Stimulated activated CD8-positive, alpha-beta memory T cell treated with anti-CD3 and anti-CD28 coated beads, Interleukin-15, amount 100 ng/mL, for 24 hours (primary cell): ENCODE measurements at places on chromosomes 1 and 21.

DNA sequence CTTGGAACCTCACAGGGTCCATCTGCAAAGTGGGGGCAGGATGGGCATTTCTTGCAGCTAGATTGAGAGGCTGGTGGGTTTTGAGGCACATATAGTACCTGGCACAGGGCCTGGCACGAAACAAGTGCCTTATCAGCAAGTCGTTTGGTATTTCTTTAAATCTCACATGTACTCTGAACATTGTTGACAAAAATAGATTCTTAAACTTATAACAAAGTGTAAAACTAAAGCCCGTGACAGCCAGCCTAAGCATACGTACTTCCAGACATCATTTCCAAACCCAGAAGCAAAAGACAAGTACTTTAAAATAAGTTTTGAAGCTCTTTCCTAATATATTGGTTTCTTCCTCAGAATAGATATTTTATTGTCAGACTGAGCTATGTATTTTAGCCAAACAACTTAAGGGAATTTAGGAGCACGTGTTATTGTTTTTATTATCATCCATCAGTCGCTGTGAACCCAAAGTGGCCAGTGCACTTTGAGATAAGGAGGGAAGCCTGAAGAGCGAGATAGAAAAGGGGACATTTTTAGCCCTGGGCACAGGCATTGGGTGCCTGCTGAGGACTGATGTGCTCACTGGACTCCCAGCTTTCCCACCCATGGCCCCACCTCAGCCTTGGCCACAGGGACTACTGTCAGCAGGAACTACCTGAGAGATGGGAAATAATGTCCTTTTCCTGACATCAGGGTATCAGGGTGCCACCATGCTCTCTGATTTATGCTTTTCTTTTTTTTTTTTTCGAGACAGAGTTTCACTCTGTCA, 3.0 kb downstream of the FBLIM1 start:
- no peak for DNase-seq

DNA sequence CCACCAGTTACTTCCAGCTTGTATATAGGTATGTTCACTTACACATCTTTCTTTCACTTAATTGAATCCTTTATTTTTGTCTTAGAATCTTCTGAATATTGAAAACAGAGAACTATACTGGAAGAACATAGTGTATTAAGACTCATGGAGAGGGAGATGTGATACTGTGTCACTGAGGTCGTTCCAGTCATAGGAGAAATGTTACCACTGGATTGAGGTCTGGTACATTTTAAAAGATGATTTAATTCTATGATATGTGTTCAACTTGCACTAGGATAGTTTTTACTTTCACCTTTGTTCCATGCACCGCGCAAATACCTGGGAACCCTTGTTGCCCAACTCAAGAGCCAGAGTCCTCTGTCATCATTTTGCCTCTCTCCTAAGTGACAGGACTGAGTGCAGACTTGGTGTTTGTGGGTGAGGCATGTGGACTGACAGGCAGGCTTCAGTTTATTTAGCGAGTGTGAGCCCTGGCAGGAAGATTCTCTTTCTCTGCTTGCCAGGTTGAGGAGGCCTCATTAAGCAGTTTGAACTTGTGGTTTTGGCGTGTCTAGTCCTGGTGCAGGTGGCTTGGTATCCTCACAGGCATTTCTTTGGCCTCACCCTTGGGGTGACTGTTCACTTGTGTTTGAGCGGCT, 63.7 kb downstream of the DYRK1A start:
- no peak for DNase-seq

GRCh38 chr1:185309566-185309965, 7.5 kb downstream of the IVNS1ABP start:
- no peak for DNase-seq

DNA sequence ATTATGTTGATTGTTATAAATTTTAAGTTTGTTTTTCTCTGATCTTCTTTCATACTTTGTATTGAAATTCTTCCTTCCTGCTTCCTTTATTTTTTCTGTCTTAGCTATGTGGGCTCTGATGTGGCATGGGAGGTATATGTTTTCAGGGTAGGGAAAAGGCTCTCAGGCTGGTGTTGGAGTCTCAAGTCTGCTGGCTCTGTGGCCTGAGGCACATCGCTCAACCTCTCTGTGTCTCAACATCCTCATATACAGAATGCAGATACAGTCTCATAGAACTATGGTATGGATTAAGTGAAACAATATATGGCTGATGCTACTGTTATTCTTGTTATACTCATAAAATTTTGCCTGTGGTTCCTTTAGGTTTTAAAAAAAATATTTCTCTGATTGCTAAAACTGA, 105.9 kb downstream of the KCNN3 start:
- DNase-seq = no peak

DNA sequence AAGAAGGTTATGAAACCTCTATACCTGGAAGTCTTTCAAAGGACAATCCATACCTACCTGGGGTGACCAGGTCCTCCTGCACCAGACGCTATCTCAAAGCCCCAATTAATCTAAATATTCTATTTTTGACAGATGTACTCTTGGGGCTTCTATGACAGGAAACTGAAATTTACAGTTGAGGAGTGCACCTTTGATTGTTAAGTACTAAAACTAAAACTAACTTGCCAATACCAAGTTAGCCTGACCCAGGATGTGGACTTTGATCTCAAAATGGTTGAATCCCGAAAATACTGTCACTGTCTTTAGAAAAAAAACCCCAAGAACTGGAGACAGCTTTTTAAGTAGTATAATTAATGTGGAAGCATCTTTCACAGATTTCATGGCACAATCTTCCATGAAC, 162.4 kb downstream of the TTLL7 start:
- no peak for DNase-seq

DNA sequence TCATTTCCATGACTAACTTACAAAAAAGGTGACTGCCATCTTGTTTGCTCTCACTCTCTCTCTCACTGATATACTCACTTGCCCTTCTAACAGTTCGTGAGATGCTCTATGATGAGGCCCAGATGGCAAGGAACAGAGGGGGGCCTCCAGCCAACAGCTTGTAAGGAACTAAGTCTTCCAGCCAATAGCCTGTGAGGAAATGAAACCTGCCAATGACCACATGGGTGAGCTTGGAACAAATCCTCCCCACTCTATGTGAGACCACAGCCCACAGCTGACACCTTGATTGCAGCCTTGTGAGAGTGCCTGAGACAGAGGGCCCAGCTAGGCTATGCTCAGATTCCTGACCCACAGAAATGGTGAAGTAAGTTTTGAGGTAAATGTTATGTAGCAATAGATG, 153.7 kb downstream of the HHIPL2 start:
- no peak for DNase-seq

DNA sequence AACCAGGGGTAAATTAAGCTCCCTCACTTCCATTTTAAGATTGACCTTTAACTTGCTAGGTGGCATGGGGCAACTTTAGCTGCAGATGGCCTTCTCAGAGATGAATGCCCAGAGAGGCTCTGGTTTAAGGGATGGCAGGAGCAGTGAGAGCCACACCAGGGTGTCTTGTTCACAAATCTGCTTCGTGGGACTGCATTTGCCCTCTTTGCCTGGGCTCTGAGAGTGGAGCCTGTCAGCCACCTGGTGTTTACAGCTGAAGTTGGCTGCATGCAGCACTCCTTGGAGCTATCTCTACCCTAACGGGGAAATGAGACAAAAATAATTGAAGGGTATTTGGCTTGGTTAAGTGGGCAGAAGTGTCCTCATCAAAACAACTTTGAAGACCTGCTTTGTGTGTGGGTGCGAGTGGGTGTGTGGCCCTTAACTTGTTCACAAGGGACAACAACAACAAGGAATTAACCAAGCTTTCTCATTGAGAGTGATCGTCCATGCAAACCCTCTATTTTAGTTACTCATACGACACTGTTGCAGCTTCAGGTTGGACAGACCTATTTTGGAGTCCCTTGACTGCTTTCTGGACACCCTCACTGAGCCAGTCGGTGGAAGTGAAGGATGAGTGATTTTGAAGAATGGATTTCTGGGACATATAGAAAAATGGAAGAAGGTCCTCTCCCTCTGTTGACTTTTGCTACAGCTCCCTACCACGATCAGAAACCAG, 29.8 kb downstream of the PGM1 start:
- no peak for DNase-seq
